ENCODE measurements at places on chromosomes 7 and 10.

GRCh38 chr10:132624847-132625471 is 87.4 kb downstream of the INPP5A start:
- no peak for DNase-seq

GRCh38 chr7:17401791-17402627 is 103.6 kb downstream of the AHR start:
- DNase-seq = peak; percentile 16

DNA sequence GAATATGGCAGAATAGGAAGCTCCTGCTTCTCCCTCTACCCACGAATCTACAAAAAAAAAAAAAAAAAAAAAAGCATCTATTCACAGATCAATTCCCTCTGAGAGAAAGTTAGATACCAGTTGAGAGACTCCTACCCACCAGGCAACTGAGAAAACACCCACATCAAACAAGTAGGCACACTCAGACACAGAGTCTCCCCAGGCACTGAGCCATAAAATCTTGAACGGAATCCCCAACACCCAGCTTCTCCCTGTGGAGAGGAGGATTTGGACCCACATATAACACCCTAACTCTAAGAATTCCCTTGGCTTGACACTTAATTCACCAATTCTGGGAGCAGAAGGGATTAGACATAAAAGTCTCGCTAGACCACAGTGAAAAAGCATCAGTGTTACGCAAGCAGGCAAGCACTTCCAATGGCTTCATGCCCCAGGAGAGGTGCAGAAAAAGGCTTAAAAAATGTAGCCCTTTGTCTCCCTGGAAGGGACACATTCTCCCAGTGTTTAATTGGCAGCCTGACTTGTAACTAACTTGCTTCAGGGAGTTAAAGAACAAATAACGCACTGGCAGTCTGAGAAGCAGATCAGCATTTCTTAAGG is 192.2 kb downstream of the ELAPOR2 start:
- DNase-seq = no peak

- no peak for DNase-seq
These were observed 129.8 kb downstream of the SEC23IP start for GRCh38 chr10:120022357-120022756.

GRCh38 chr10:46002916-46003693 is 27.3 kb downstream of the NCOA4 start:
- no peak for DNase-seq

DNA sequence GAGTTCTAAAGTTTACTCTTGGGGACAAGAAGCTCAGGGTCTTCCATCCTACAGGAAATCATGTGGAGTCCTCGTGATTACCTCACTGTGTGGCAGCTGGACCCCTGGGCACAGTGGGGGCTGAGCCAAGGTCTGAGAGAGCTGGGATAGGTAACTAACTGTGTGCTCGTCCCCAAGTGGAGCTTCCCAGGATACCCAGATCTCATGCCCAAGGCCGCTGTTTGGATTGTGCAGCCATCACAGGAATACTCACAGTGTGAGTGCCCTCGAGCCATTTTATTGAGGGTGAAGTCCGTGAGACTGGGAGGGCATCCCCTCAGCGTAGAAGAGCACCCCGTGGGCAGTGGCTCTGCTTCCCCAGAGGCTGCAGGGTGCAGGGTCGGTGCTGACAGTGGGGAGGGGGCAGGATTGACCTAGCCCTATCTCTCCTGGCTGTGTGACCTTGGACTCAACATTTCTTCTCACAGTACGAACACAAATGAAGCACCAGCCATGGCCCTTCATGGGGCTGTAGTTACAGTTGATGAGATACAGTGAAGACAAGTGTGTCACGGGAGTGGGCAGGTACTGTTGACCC is 69.6 kb upstream of the LEP start:
- DNase-seq = no peak

Data from activated CD4-positive, alpha-beta T cell treated with anti-CD3 and anti-CD28 coated beads, Interleukin-2, amount 50 U/mL, for 48 hours (primary cell).